Activated CD4-positive, alpha-beta T cell treated with anti-CD3 and anti-CD28 coated beads, Interleukin-2, amount 50 U/mL, for 4 hours (primary cell): ENCODE measurements at places on chromosomes 16 and 17.

DNA sequence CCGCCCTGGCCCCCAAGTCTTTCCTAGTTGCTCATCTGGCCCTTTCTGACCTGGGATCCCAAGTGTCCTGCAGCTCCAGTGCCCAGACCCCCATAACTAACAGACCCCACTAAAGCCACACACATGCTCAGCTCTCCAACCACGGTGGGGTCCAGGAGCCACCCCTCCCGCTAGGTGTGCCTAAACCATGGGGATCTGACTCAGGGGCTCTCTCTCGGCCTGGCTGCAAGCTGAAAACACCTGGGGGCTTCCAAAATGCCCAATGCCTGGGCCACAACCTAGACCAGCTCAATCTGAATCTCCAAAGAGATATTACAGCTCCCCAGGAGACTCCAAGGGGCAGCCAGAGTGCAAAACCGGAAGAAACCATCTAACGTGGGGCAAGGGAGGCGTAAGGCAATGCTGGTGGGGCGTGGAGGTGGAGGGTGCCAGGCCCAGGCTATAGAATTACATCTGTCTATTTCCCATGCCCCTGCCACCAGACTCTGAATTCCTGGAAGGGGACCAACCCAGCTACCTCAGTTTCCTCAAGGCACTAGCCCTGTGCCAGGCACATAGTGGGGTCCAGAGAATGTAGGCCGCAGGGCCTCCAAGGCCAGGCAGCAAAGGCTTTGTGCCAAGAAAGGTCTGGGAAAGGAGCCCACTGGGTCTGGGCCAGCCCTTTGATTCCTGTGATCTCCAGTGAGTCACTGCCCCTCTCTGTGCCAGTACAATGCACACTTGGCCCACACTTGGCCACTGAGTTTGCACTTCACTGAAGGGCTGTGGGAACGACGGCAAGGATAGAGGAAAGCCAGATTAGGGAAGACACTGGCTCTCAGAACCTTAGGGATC is 3.3 kb downstream of the CD2BP2 start:
- no peak for DNase-seq

- DNase-seq = no peak
These were observed 29.0 kb upstream of the IRF8 start for GRCh38 chr16:85869785-85870558.

GRCh38 chr16:27444015-27444414 is 42.0 kb downstream of the IL21R start:
- DNase-seq = no peak

- no peak for DNase-seq
These were observed at the start of gene KRTAP3-3 for GRCh38 chr17:40993839-40994238. Gene KRTAP3-3, minus strand, starts transcription at chr17:40994164. Its CDS starts 67 bp downstream, at chr17:40994097.

GRCh38 chr16:72126429-72126765 is 32.8 kb downstream of the DHX38 start:
- no peak for DNase-seq
